ENCODE measurements at places on chromosomes 1 and 21.

GRCh38 chr1:39230261-39231190, 26.0 kb downstream of the MACF1 start:
- no peak for DNase-seq

GRCh38 chr1:189269011-189269410, 1208.7 kb downstream of the BRINP3 start:
- DNase-seq: no peak

DNA sequence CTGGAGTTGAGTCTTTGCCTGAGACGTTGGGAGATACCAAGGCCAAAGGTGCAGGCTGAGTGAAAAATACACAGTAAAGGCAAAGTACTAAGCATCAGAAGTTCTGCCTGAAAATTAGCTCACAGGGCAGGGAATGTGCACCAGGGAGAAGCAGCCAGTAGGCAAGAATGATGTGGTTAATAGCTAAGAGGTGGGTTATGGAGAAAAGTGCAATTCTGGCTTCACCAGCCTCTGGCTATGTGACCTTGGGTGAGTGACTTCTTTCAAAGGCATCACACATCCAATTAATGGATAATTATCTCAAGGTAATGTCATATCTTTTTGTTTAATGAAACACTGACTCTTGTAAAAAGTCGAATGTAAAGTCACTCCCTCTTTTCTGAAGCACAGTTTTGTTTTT, 230.7 kb upstream of the FGGY start:
- no peak for DNase-seq

GRCh38 chr1:3774946-3775489, 2.5 kb downstream of the SMIM1 start:
- no peak for DNase-seq

DNA sequence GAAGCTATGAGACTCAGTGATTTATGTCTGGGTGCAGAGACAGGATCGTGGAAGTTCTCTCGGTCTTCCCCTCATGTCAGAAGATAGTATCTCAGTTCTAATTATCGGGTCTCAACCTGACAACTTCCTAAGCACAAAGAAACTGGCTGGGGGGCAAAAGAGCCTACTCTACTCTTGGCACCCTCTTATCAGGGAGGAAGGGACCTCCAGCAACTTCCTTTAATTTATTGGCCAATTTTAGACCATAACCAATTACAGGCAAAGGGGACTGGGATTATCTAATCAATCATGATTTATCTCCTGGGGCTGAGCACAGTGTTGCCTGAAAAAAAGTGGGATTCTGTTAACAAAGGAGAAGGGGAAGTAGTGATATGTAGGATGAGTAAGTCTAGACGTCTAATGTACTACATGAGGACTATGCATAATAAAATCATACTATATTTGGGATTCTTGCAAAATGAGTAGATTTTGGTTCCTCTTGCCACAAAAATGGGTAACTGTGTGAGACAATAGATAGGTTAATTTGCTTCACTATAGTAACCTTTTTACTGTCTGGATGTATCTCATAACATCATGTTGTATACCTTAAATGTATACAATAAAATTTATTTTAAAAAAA, 98.8 kb downstream of the ZFYVE9 start:
- DNase-seq: no peak

- DNase-seq: no peak
These were observed at the start of gene S100A12 for GRCh38 chr1:153375511-153375910. Gene S100A12 (minus strand): TSS chr1:153375621. CDS start chr1:153374592, 1,029 bp downstream.

- DNase-seq: no peak
These were observed 185.2 kb downstream of the FAF1 start for GRCh38 chr1:50774759-50775351.

DNA sequence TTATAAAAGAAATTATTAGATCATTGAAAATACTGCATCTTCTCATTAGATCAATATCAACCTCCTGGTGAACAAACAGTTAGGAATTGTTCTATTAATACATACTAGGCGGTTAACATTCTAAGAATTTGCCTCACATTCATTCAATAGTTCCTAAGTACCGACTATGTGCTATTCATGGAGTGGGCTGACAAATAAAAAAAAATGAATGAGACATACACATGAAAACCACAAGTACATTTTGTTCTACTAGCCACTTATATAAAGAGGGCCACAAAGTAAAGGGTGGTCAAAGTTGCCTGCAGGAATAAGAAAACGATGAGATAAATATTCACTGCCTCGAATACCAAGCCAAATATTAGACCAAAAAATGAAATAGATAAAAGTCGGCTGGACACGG, 294.4 kb downstream of the SDCCAG8 start:
- no peak for DNase-seq

DNA sequence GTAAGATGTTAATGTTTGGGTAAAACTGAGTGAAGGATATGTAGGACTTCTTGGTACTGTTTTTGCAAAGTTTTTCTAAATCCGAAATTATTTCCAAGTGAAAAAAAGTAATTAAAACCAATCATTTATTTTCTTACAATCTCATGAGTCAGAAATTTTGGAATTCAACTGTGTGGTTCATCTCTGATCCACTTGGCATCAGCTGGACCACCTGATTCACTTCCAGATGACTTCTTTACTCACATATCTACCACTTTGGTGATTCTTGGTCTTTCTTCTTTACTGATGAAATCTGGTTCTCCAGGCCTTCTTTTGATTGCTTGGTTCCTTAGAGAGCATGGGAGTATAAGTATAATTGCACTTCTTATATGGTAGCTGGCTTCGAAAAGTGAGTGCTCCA, 254.9 kb upstream of the CACYBP start:
- DNase-seq: no peak

DNA sequence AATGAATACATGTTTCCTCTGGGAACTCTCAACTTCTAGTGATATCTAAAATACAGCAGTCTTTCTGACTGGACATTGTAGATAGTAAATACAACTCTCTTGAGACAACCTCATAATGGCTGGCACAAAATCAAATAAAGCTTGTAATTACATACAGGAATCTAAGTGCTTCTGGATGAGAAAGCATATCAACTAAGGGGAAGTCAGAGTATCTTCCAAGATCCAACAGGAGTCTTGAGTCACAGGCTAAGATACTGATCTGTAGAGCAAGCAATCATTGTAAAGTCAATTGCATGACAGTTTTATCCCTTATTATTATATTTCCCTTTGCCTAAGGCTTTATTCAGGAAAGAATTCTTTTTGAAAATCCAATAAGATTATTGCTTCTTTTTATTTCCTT, 249.9 kb downstream of the LRRIQ3 start:
- no peak for DNase-seq

- DNase-seq: no peak
These were observed 58.7 kb downstream of the RABGAP1L start for GRCh38 chr1:174217787-174218574.

GRCh38 chr1:241641773-241642592, 1.8 kb upstream of the CHML start:
- DNase-seq: no peak

GRCh38 chr1:19665496-19666465, 1.1 kb downstream of the HTR6 start:
- DNase-seq: no peak

DNA sequence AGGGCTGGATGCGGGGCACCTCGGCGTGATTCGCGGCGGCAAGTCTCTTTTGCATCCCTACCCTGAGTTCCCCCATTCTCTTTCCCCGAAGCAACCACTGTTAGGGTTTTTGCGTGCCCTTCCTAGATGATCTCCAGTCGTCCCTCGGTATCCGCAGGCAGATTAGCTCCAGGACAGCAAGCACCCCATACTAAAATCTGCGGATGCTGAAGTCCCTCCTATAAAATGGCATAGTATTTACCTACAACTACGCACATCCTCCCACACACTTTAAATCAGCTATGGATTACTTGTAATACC, 22.8 kb upstream of the CFAP126 start:
- DNase-seq: no peak

- no peak for DNase-seq
These were observed 22.0 kb downstream of the CDK18 start for GRCh38 chr1:205526431-205526830.

DNA sequence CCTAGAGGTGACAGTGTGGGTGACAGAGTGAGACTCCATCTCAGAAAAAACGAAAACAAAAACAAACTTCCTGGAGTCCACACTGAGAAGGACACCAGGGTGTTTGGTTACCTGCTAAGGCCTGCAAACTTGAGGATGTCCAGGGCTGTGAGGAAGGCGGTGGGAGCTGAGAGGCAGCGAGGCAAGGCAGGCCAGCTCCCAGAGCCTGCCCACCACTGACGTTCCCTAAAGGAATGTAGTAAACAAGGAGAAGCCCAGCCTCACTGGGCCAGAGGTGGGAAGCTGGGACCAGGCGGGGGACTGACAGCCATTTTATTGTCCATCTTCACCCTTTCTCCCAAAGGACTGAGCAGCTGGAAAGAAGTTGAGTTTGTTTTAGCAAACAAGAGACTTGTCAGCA, 24.1 kb downstream of the SHISA4 start:
- no peak for DNase-seq

DNA sequence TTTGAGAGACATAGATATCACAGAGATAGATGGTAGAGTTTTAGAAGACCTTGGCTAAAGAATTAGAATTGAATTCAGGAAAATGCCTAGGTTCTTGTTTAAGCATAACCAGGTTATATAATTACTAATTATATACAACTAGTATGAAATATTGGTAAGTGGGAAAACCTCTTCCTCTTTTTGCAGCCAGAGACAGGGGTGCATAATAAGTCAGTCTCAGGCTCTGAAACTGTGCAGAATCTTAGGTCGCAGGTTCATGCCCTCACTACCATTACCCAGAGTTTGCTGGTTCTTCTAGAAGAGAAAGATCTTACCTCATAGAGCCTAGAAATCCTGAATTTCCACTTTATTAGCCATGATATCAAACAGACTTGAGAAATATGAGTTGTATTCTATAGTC, 183.3 kb downstream of the NEK7 start:
- no peak for DNase-seq

DNA sequence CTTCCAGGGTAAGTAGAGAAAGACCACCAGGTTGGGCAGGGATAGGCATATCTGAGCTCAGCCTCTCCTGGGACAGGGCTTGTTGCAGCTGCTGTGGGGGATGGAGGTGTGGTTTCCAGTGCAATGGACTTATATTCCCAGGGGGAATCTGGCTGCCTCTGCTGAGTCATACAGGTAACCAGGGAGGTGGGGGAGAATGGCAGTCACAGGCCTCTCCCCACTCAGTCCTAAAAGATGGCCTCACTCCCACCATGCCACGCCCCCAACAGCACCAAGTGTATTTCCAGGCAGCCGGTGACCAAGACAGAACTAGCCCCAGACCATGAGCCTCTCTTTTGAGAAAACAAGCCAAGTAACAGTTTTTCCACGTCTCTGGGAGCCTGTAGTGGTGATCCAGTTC, 1240.7 kb downstream of the BRINP3 start:
- no peak for DNase-seq

GRCh38 chr1:170351366-170351946, 180.5 kb upstream of the GORAB start:
- no peak for DNase-seq

DNA sequence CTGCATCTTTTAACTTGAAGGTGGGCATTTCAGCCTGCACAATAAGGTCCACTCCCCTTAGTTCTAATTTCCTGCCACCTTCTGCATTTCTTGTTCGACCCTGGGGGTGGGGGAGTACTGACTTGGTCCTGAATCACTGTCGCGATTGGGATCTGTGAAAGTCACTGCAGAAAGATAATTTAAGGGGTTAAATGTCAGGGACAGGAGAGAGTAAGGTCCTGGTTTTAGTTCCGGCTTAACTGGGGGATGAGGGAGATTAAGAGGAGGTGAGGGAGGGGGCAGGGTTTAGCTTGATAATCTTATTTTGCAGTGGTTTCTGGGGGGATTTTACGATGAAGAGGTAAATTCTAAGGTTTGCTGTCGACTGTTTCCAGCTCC, 128.1 kb downstream of the MRPS6 start:
- no peak for DNase-seq

DNA sequence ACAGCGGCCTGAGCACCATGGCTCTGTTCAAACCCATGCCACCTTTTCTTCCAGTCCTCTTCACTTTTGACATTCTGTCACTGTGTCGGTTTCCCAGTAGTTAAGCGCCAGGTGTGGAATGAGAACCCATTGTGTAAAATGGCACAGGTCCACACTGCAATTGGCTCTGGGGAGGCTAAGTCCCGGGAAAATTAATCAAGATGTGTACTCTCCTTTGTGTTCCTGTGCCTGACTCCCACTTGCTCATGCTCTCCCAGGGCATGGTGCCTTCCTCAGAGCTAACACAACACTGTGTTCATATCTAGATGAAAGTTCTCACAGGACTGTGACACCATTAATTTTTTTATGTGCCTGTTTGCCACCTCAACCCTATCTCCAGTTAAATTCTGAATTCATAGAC, 59.0 kb upstream of the BTG3 start:
- DNase-seq: no peak

DNA sequence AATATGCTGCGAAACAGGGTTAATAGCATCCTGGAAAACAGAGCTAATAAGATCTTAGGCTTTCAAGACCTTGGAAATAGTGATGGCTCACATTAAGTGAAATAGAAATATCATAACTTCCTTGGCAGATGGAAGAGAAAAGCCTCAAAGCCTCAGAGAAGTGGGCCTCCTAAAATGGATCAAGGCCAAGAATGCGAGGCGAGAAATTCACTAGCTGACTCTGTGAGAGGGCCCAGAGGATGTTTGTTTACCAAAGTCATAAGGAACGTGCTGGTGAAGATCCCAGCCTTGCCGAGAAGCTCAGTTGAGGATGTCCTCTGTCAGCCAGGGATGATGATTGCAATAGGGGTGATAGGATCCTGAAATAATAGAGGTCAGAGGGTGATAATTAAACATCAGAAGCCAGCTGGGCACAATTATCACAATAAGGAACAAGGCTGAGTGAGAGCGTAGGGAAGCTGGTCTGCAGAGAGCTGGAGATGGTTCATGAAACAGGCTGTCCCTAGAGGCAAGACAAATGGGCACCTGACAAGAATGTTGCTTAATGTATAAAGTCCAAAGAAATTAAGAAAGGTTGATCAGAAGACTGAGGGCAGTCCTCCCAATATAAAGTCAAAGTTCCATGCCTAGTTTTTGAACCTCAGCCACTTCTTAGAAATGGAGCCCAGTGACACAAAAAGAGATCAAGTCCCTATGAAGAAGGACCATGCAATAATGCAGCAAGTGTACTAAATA, 101.7 kb upstream of the COG2 start:
- no peak for DNase-seq

DNA sequence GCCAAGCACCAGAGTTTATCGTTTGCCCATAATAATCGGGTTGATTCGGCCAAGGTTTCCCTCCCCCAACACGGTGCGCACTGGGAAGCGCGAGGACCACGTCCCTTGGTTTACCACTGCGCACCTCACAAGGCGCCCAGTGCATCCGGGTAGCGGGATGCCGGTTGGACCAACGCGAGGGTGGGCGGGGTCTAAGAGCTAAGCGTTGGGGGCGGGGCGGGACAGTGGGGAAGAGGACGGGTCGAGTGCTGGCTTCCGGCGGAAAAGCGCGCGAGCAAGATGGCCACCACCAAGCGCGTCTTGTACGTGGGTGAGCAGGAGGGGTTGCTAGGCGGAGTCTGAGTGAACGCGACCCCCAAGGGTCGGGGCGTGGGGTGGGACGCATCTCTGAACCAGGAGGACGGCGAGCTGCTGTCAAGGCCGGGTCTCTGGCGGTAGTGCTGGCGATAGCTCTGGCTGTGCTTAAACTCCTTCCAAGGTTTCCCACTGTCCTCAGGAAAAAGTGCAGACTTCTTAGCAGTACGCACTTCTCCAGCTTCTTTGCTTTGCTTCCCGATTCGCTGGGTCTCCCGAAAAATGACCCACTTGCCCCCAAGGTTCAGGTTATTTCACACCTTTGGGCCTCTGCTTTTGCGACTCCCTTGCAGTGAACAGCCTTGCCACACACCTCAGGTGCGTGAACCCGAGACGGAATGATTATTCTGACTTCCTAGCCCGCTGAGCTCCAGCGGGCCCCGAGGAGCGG, at the start of gene PPIE:
Gene PPIE (plus strand): TSS at position 261 of the 745 bp plus-strand sequence. CDS start 19 bp downstream, at position 280.
- DNase-seq: peak; percentile 89

GRCh38 chr1:66335125-66335524, 198.8 kb upstream of the SGIP1 start:
- no peak for DNase-seq
